ENCODE measurements at places on chromosomes 2 and 18. TPM values are rescaled to one million over a fixed set of nuclear protein-coding genes. Genes with fewer than 3 reads are reported as not detected.

The OLA1 gene
- 93.9 TPM for total RNA-seq

The WDR43 gene
- total RNA-seq = 60.6 TPM

The BOLL gene
- not detected for total RNA-seq

The SERPINB10 gene
- total RNA-seq = not detected

The SEMA4C gene
- 13.1 TPM for total RNA-seq

The EPG5 gene
- total RNA-seq = 20.6 TPM

The MALL gene
- total RNA-seq = 114 TPM

The CHRNG gene
- not detected for total RNA-seq

The CHRND gene
- total RNA-seq = not detected

The GFPT1 gene
- total RNA-seq = 38.7 TPM

The DAPL1 gene
- total RNA-seq = not detected

The DARS1 gene
- 48.8 TPM for total RNA-seq

The ITGB6 gene
- total RNA-seq = not detected

The CABYR gene
- 11.4 TPM for total RNA-seq

The SH2D6 gene
- 0.39 TPM for total RNA-seq

The HOXD13 gene
- not detected for total RNA-seq

The SNTG2 gene
- total RNA-seq = not detected

The YES1 gene
- 92.3 TPM for total RNA-seq

The PER2 gene
- total RNA-seq = 3.8 TPM

The RAD51AP2 gene
- total RNA-seq = not detected

The GAD1 gene
- total RNA-seq = 0.60 TPM

The PTPRM gene
- total RNA-seq = 43.7 TPM

The LRRC30 gene
- total RNA-seq = not detected

The DIPK1C gene
- total RNA-seq = not detected
